ENCODE measurements at places on chromosomes 4 and X.

- DNase-seq, result no peak
Measured at GRCh38 chr4:176099314-176099713, 33.7 kb downstream of the WDR17 start.

- peak; percentile 15 for DNase-seq
Measured at GRCh38 chr4:110586131-110586850, 36.6 kb downstream of the PITX2 start.

GRCh38 chr4:38058151-38058550 is 98.0 kb downstream of the PTTG2 start:
- no peak for DNase-seq

DNA sequence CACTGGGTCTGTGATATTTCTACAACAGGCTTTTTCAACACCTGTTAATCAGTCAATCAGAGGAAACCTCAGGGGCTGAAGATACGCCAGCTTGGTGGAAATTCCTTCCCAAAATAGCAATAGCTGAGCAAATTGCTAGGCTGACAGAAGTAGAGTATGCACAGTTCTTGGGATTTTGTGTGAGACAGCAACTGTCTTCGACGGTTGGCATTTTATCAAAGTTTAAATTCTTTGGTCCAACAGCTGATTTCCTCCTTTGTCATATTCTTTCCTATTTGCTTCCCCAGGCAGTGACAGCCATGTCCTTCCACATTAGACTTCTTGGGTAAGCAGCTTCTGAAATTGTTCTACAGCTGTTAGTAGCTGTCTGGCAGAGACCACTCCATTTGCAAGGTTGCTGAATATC is 8.0 kb upstream of the PALLD start:
- no peak for DNase-seq

- no peak for DNase-seq
Measured at GRCh38 chr4:118225511-118225910, 127.3 kb downstream of the PRSS12 start.

GRCh38 chrX:69415698-69416097 is 88.4 kb upstream of the NALF2 start:
- no peak for DNase-seq

DNA sequence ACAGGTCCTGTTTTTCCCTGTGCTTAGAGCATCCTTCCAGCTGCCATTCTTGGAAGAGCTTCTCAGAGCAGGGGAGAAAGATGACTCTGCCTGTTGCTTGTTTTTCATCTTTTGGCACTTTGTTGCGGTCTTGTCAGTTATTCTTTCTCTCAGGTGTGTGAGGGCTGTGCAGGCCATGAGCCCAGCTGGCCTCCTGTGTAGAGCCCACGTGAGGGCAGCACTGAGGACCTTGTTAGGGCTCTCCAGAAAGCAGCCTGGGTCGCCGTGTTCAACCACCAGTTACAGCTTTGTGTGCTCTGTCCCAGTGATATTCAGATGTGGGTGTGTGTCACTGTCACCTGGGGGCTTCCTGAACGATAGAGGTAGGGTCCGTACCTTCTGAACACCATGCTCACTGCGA is 52.8 kb downstream of the NOP14 start:
- no peak for DNase-seq

DNA sequence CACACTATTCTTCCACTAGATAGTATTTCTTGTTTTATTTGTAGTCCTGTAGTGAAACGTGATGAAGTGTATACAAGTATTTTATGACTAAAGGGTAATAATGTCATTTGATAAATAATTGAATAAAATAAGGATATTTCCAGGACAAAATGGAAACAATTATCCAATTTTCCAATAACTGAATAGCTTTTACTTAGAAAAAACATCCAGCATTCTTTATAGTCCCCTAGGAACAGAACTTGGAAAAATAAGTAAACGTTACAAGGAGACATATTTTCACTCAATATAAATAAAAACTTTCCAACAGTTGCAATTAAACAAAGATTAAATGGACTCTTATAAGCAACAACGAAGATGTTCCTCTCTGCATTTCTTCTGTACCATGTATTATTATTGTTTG is 566.0 kb downstream of the TMA16 start:
- no peak for DNase-seq

- DNase-seq, result no peak
Measured at GRCh38 chr4:44725166-44725565, 1.2 kb downstream of the GNPDA2 start.

GRCh38 chr4:22454955-22455354 is 60.9 kb downstream of the ADGRA3 start:
- DNase-seq, result no peak

- DNase-seq, result peak; percentile 28
Measured at GRCh38 chr4:13483136-13483767, 888 bp downstream of the RAB28 start.

GRCh38 chrX:129540722-129541184 is 694 bp downstream of the OCRL start:
- DNase-seq, result no peak

GRCh38 chrX:12890467-12890866 is 16.0 kb upstream of the TLR8 start:
- DNase-seq, result no peak

- no peak for DNase-seq
Measured at GRCh38 chr4:160193787-160194186, 1090.9 kb downstream of the RAPGEF2 start.

GRCh38 chr4:40669504-40669903 is 39.8 kb upstream of the RBM47 start:
- DNase-seq, result no peak

GRCh38 chr4:90715242-90715641 is 588.0 kb downstream of the CCSER1 start:
- no peak for DNase-seq

- no peak for DNase-seq
Measured at GRCh38 chrX:48972220-48973164, 848 bp upstream of the KCND1 start.

- peak; percentile 3 for DNase-seq
Measured at GRCh38 chrX:71859637-71860036, 51.0 kb upstream of the NHSL2 start.

DNA sequence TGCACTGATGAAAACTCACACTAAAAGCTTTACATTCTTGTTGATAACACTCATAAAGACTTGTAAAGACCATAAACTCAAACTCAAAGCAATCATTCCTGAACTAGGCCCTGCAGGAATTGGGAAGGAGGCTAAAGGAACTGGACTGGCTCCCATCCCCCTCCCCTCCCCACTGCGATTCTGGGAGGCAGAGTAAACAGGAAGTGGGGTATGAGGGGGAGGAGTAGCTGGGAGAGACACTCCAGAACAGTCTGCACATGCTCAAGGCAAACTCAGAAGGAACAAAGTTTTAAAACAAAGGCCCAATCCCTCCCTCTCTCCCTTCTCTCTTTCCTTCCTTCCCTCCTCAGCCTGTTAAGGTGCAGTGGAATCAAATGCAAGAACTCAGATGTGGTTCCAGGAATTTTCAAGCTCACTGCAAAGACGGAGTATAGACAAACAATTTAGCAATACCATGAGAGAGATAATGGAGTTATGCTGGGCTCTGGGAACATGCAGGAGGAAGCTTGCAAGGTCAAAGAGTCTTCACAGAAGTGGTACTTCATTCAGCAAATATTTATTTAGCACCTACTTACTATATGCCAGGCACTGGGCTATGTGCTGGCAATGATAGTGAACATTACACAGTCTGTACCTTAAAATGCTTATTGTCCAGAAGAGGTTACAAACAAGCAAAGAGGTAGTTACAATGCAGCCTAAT is 15.9 kb downstream of the MID1IP1 start:
- DNase-seq, result no peak

DNA sequence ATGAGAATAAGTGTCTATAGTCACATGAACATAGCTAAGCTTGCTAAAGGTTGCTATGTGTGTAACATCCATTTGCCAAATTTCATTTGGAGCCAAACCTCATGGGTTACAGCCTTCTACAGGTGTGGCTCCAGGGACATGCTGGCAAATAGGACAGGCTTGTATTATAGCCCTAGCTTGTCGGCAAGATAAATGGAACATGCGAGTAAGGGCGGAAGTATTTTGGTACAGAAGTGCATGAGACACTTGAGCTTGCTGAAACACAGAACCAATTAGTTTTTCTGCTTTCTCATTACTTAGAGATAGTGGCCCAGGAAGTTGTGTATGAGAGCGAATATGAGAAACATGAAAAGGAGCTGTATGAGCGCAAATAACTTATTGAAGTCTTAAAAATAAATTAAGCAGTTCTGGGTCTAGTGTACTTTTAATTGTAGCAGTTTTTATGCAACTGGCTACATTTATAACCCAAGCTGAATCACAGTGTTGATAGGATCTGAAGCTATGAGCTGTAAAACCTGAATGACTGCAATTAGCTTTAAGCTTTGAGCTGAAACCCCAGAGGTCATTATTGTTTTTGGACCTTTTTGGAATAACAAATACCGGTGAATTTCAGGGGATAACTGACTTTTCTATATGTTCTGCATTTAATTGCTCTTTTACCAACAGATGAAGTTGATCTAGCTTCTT is 64.6 kb downstream of the KDM5C start:
- DNase-seq, result no peak

- DNase-seq, result no peak
Measured at GRCh38 chr4:114121221-114121620, 141.8 kb upstream of the ARSJ start.

- peak; percentile 31 for DNase-seq
Measured at GRCh38 chrX:152635941-152636340, 1.8 kb upstream of the GABRQ start.

GRCh38 chr4:153233761-153234371 is 29.6 kb downstream of the TRIM2 start:
- DNase-seq, result peak; percentile 77

- DNase-seq, result no peak
Measured at GRCh38 chr4:141609243-141609642, 27.1 kb upstream of the IL15 start.

DNA sequence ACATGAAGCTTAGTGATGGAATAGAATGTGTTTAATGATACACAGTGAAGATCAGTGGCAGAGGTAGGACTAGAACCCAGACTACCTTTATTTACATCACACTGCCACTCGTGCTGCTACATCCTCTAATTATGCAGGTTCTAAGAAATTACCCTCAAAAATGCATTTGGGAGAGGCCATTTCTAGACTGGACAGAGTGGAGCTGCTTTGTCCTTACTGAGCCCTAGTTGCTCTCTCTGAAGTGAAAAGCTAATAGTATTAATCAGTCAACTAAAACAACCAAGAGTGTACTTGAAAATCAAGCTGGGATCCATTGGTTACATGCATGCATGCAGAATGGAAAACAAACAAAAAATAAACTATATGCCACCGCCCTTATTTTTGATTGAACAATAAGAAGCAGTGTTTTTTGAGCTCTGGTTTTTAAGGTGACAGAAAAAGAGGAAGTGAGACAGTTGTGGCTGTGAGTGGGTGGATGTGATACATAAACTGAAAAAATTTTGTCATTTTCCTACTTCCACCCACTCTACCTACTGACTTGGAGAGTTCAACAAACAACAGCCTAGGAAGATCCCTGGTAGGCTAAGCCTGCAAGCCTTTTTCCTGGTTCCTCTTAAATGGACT is 6.8 kb upstream of the VSIG4 start:
- no peak for DNase-seq

GRCh38 chr4:183936047-183936446 is 30.9 kb downstream of the STOX2 start:
- no peak for DNase-seq

DNA sequence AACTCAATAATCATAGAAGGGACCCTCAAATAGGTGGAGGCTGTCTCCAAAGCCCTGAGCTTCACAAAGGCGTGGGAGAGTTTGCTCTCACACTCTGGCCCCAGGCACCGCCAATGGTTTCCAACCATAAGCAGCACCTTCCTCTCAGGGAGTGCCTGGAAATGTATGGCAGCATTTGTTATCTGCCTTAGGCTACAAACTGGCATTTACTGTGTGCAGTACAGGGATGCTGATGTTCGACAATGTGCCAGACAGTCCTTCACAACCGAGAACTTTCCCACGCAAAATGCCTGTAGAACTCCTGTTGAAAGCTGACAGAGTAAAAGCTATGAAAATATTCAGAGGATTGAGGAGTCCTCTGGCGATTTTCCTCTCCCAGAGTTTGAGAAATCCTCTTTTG is 55.7 kb upstream of the CDKN2AIP start:
- no peak for DNase-seq

DNA sequence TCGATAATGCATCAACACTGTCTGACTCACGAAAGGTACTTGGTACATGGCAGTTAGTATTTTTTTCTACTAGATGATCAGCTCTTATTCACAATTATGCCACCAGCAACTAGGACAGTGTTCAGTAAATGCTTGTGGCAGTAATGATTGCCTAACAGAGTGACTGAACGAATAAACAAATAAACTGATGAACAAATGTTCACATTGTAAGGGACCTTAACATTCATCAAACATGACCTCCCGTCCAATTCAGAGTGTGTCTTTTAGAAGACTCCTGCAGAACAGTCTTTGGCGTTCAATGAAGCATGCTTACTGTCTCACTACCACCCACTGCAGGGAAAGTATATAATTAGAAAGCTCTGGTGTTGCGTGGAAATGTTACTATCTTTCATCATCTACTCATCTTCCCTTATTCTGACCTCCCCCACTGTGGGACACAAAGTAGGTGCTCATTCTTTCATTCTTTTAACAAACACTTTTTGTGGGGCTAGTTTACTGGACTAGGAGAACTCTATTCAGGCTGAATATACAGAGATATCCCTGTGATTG is 319.3 kb downstream of the RAB28 start:
- no peak for DNase-seq

GRCh38 chrX:2767631-2768455 is 16.0 kb downstream of the XG start:
- peak; percentile 29 for DNase-seq

DNA sequence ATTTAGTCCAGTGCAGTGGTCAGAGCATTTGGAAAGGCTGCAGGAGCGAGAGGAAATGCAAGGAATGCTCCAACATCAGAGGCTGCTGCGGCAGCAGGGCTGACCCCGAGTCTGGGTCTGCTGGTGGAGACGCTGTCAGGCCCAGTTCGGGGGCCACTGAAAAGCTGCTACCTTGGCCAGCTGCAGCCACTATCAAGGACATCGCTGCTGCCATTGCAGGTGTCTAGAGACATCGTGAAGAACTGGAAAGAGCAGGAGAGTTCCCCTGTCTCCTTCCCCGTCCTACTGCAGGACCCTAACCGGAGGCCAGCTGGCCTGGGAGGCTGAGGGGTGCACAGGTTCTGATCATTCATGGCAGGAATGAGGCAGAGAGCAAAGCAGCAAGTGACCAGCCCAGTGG is 29.5 kb upstream of the GPR78 start:
- no peak for DNase-seq

- DNase-seq, result no peak
Measured at GRCh38 chrX:8090482-8090881, 80.6 kb downstream of the VCX2 start.

- no peak for DNase-seq
Measured at GRCh38 chr4:83489711-83490326, 4.9 kb upstream of the ABRAXAS1 start.

- DNase-seq, result no peak
Measured at GRCh38 chr4:149211876-149212275, 603.8 kb downstream of the IQCM start.

DNA sequence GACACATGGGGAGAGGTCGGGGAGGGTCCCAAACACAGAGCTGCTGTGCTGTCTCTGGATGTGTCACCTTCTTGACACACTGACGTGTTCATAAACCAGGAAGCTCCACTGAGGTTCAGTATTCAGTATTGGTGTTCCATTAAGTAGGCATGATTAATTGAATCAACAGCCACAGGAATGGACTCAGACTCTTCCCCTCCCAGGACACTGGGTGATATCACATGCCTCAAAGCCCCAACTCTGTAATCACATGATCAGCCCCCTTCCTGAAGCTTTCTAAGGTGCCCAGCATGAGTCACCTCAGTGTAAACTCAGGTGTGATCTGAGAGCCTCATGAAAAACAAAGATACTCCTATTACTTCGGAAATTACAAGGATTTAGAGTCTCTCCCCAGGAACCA is 21.1 kb upstream of the HNRNPD start:
- no peak for DNase-seq

GRCh38 chrX:57871463-57871862 is 38.8 kb downstream of the ZXDA start:
- no peak for DNase-seq

Data from AG09319 (cell line).